WTC11 (cell line): ENCODE measurements at places on chromosomes 12 and 14. TPM values are rescaled to one million over a fixed set of nuclear protein-coding genes. Genes with fewer than 3 reads are reported as not detected.

DNA sequence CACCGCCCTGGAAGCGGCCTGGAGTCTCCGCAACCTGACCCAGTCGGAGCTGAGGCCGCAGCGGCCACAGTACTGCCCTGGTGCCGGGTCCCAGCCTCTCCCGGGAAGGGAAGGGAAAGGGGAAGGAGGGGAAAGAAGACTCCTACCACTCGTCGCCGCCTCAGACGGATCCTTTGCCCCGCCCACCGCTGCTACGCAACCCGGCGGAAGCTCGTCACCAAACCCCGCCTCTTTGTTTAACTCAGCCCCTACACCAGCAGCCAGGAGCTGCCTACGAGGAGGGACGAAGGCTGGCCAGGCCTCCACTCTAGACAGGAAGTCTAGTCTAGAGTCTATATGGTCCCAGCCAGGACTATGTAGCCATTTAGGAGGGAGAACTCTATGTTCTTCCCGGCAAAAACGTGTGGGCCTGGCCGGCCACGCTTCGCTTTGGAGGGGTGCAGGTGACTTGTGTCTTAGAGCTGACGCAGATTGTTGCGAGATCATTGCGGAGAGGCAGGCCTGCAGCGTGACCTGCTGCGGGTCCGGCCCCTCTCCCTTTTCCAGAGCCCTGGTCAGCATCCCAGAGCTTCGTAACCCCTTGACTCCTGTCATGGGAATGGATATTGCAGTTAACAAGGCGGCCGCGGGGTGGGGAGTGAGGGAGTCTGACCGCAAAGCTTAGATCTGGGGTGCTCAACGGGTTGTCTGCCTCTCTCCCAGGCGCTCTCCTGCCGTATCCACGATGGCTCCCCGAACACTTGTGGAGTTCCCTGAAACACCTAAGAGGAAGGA lies at the start of gene RNF41:
Gene RNF41 (minus strand): TSS at position 166 of the 774 bp plus-strand sequence. CDS start 7,875 bp downstream, outside the sequence.
- DNase-seq: peak; percentile 97

DNA sequence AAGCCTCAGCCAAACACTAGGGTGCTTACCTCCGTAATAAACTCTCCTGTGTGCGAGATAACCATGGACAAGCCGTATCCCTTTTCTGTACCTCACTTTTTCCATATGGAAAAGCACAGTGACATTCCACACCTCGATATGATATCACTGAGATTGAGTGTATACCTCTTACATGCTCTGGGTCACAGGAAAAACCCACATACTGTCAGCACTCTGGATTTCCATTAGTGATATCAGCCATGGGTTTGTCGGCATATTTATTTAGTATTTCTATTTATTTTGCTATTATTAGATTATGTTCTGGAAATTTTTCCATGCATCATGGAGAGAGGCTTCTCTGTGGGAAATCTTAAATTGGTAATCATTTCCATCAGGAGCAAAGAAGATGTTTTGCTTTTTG lies 28.0 kb upstream of the DAAM1 start:
- DNase-seq: no peak

The CFAP54 gene
- 0.09 to 0.34 TPM (median 0.32 TPM) in 3 replicates for total RNA-seq

The PLEKHG7 gene
- total RNA-seq: not detected in 3 replicates
